WTC11 (cell line): ENCODE measurements at places on chromosomes 5 and 9. TPM values are rescaled to one million over a fixed set of nuclear protein-coding genes. Genes with fewer than 3 reads are reported as not detected.

GRCh38 chr9:134396825-134397224, 70.6 kb downstream of the RXRA start:
- no peak overlapping the region for H3K4me3 ChIP-seq
- H3K36me3 ChIP-seq: peaks cover 7% of the 10 kb centered on the region
- peak overlapping the region; percentile 74; the same call in 1 of the 2 replicates for H3K27ac ChIP-seq
- H3K4me1 ChIP-seq: peaks cover 3% of the 10 kb centered on the region

DNA sequence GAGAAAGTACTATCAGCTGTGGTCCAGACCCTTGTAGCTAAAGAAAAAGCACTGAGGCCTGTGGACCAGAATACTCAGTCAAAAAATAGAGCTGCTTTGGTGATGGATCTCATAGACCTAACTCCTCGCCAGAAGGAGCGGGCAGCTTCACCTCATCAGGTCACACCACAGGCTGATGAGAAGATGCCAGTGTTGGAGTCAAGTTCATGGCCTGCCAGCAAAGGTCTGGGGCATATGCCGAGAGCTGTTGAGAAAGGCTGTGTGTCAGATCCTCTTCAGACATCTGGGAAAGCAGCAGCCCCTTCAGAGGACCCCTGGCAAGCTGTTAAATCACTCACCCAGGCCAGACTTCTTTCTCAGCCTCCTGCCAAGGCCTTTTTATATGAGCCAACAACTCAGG, 8.9 kb downstream of the RAB24 start:
- no peaks in the 10 kb centered on the region for H3K27me3 ChIP-seq
- peaks cover 27% of the 10 kb centered on the region for H3K4me1 ChIP-seq
- no peak overlapping the region for H3K4me3 ChIP-seq
- DNase-seq: no peak
- H3K36me3 ChIP-seq: peaks cover 56% of the 10 kb centered on the region

- no peak overlapping the region for H3K27ac ChIP-seq
- no peaks in the 10 kb centered on the region for H3K36me3 ChIP-seq
- no peaks in the 10 kb centered on the region for H3K27me3 ChIP-seq
- DNase-seq: no peak
- H3K4me3 ChIP-seq: no peak overlapping the region
Measured at GRCh38 chr5:143695244-143695864, 116.6 kb upstream of the HMHB1 start.

PCDHA1 gene
- 2.2 to 2.7 TPM (median 2.4 TPM) in 3 replicates for total RNA-seq

DNA sequence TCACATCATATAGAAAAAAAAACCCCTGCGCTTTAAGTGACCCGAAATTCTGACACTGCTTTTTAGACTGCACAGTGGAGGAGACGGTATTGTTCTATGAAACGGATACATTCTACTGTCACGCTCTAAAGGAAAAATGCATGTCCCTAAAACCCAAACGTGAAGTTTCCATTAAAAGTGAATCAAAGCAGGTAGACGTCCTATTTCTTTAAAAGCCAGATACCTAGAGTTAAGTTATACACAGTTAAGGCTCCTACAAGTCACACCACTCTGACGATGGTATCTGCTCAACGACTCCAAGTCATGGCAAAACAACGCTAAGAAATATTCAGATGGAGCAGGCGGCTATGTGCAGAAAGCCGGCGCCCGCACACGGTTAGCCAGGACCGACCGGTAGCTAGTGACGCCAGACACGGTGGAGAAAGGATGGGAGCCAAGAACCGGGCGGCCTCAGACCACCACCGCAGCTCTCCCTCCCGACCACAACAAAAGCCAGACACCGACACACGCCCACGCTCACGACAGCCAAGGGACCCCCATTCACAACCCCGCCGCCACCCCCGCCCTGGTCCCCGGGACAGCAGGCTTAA, 734 bp downstream of the SKP1 start:
- peaks cover 15% of the 10 kb centered on the region for H3K4me1 ChIP-seq
- no peaks in the 10 kb centered on the region for H3K27me3 ChIP-seq
- peaks cover 26% of the 10 kb centered on the region for H3K36me3 ChIP-seq
- peak overlapping the region; percentile 94 for H3K27ac ChIP-seq
- peak overlapping the region; percentile 93 for H3K4me3 ChIP-seq

DNA sequence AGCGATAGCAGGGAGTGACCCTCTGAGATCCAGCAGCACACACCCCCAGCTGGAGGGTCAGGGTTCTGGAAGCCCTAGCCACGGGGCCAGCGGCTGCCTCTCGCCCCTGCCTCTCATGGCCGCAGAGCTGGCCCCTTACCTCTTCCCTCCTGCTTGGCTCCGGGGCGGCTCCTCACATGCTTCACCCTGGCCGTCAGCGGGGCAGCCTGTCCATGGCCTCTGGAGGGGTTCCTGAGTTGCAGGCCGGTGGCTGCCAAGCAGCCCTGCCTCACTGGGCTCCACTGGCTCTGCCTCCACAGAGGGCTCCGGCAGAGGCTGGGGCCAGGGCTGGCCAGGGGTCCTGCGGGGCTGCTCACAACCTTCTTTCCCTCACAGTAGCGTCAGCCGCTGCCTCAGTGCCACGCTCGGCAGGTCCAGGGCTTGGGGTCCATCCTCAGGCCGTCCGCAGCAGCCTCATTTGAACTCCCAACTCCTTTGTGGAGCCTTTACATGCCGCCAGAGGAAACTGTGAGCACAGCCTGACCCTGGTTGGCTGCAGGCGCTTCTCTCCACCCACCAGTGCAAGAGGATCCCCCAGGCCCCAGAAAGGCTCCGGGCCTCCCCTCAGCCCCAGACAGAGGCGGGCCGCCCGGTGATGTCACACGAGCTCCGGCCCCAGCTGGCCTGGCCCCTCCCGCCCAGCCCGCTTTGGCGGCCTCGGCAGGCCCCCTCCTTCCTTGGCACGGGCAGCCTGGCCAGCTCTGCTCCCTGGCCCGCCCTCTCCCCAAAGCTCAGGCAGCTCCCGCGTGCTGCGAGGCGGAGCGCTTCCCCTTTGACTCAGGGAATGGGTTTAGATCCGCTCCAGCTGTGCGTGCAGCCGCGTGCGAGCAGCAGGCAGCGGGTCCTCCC, at the start of gene ANGPTL2:
TSS of gene ANGPTL2 (minus strand) at position 460 of the 888 bp plus-strand sequence. CDS start 13,904 bp downstream, outside the sequence.
- H3K27ac ChIP-seq: peak within 1 kb of the TSS; percentile 54; the same call in 1 of the 2 replicates
- H3K27me3 ChIP-seq: no peaks in the 10 kb centered on the region; the same call in none of the 2 replicates
- DNase-seq: peak; percentile 91
- peak within 1 kb of the TSS; percentile 77 for H3K4me3 ChIP-seq
- H3K4me1 ChIP-seq: peaks cover 29% of the 10 kb centered on the region

DNA sequence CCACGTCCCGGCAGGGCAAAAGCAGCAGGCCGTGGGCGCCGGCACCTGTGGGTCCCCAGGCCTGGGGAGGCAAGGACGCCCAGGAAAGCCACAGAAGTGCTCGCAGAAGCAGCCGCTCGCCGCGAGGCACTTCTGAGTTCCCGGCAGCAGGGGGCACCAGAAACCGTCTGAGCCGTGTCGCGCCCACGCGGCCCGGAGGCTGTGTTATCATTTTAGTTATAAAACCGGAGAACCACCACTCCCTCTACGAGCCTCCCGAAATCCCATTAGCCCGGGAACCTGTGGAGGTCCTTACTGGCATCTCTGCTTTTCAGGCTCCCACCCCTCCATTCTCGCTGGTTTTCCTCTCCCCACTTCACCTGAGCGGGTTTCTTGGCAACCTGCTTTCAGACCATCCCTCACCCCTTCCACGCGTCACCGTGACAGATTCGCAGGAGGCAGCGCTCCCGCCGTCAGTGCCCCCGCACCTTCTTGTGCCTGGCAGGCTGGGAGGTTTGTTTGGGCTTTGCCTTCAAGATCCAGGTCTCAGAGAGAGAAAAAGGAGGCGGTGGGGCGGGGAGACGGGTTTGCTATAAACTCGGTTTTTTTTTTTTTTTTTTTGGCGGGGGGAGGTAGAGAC, 2.3 kb downstream of the GDNF start:
- no peak overlapping the region for H3K27ac ChIP-seq
- peak; percentile 74 for DNase-seq

- H3K4me1 ChIP-seq: peaks cover 6% of the 10 kb centered on the region
- H3K27me3 ChIP-seq: no peaks in the 10 kb centered on the region
- DNase-seq: peak; percentile 56
- no peaks in the 10 kb centered on the region for H3K36me3 ChIP-seq
Measured at GRCh38 chr9:26656003-26656870, 236.4 kb downstream of the CAAP1 start.

- no peak overlapping the region; the same call in 1 of the 2 replicates for H3K27ac ChIP-seq
- no peaks in the 10 kb centered on the region for H3K36me3 ChIP-seq
- no peak overlapping the region for H3K4me3 ChIP-seq
- H3K27me3 ChIP-seq: peaks cover 29% of the 10 kb centered on the region
- DNase-seq: no peak
- H3K4me1 ChIP-seq: peaks cover 38% of the 10 kb centered on the region
Measured at GRCh38 chr5:140152022-140152999, 22.7 kb upstream of the CYSTM1 start.

DNA sequence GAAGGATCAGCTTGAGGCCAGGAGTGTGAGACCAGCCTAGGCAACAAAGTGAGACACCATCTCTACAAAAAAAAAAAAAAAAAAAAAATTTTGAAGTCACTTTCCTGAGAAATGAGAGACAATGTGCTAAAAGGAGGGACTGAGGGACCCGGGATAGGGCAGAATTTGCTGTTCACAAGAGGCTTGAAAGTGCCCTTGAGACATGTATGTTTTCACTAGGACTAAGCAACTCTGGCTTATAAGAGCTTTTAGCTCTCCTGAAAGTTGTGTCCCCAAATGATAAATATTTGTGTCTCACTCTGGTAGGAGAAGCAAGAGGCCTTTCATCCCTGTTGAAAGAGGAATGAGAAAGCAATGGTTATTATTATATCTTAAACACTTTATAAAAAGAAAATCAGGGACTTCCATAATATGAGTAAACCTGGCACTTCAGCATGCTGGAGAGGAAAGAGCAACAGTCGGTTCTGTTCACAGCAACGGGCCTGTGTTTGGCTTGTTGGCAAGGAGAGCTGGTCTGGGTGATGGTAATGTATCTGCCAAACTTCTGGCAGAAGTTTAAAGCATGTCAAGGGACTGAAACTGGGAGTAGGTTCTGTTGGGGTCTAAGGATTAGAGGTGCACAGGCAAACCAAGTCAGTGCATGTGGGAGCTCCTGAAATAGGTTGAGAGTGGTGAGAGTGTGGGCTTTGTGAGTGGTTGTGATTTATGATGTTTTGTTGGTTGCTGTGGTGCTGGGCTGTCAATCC, 32.2 kb downstream of the ENTREP1 start:
- H3K4me1 ChIP-seq: no peaks in the 10 kb centered on the region
- H3K4me3 ChIP-seq: no peak overlapping the region
- no peak for DNase-seq
- H3K36me3 ChIP-seq: peaks cover 2% of the 10 kb centered on the region; the same call in 1 of the 2 replicates
- H3K27me3 ChIP-seq: no peaks in the 10 kb centered on the region

- no peak overlapping the region for H3K4me3 ChIP-seq
- H3K4me1 ChIP-seq: peaks cover 25% of the 10 kb centered on the region
- H3K27me3 ChIP-seq: peaks cover 47% of the 10 kb centered on the region
- no peak for DNase-seq
- H3K27ac ChIP-seq: no peak overlapping the region
Measured at GRCh38 chr5:150160448-150161081, 4.9 kb upstream of the PDGFRB start.

- no peak overlapping the region for H3K4me3 ChIP-seq
- DNase-seq: no peak
- no peak overlapping the region for H3K27ac ChIP-seq
- H3K27me3 ChIP-seq: no peaks in the 10 kb centered on the region
- H3K4me1 ChIP-seq: no peaks in the 10 kb centered on the region
- H3K36me3 ChIP-seq: peaks cover 49% of the 10 kb centered on the region
Measured at GRCh38 chr5:134576386-134577021, 51.0 kb downstream of the JADE2 start.

DNA sequence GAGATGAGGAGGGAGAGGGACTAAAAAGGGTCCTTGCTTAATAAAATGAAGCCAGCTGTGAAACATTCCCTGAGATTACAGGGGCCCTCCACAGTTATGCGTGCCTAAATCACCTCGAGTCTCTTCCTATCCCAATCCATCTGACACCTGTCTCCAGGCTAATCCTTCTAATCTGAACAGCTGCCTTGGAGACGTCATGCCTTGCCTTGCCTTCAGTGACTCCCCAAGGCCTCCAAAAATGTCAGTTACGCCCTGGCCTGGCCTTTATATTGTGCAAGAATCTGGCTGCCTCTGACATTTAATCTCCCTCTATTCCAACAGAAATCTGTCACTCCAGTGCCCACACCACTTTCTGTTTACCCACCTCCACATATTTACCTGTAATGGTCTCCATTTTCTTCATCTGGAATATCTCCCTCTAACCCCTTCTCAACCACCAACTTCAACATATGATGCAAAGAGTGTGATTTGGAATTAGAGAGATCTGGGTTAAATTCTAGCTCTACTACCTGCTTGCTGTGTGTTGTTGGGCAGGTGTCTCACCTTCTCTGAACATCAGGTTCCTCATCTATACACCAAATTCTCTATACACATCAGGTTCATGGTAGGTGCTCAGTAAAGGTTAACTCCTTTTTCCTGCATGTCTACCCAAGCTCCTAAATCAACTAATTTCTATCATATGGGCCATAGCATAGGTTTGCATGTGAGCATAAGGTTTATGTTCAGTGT, 57.9 kb downstream of the PTCD2 start:
- H3K36me3 ChIP-seq: no peaks in the 10 kb centered on the region
- no peak overlapping the region for H3K4me3 ChIP-seq
- no peak overlapping the region for H3K27ac ChIP-seq
- no peak for DNase-seq
- peaks cover 4% of the 10 kb centered on the region; the same call in 1 of the 2 replicates for H3K27me3 ChIP-seq

INSL6 gene
- total RNA-seq: not detected in 3 replicates

MAP3K1 gene
- total RNA-seq: 13.1 to 16.3 TPM (median 13.9 TPM) in 3 replicates

DNA sequence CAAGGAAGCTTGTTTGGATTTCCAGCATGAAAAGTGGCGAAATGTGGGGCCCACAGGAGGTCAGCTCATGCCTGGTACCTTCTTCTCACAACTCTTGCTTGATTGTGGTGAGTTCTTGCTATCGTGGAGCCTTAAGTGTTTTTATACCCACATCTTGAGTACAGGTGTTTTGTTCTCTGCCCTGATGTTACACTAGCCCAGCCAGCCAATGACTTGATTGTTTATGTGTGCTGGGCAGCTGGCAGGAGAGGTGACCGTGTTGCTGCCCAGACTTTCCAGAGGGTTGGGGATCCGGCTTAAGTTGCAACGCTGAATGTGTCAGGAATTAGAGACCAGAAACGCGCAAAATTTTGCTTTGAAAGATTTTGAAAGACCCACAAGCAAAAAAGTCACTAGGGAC, 24.0 kb upstream of the TPPP start:
- peaks cover 4% of the 10 kb centered on the region for H3K36me3 ChIP-seq
- H3K27ac ChIP-seq: no peak overlapping the region
- peaks cover 6% of the 10 kb centered on the region for H3K4me1 ChIP-seq
- peaks cover 56% of the 10 kb centered on the region for H3K27me3 ChIP-seq

DNA sequence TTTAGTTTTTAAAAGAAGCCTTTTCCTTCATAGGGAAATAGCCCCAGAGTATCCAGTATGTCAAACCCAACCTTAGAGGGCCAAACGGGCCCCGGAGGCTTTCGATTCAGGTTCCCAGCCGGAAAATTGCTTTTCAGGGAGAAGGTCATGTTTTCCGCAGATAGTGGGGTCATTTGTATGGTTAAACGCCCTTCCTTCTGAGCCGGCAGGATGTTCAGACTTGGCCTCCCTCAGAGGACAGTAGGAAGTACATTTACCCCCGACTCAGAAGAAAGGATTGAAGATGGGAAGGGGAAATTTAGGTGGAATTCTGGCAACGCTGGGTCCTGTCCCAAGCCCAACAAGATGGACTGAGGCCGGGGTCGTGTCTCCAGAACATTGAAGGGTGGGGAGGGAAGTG, 195.2 kb downstream of the AOPEP start:
- no peaks in the 10 kb centered on the region for H3K36me3 ChIP-seq
- no peak overlapping the region for H3K4me3 ChIP-seq
- DNase-seq: no peak
- peaks cover 45% of the 10 kb centered on the region for H3K4me1 ChIP-seq
- no peaks in the 10 kb centered on the region for H3K27me3 ChIP-seq
- H3K27ac ChIP-seq: peak overlapping the region; percentile 30; the same call in 1 of the 2 replicates

- no peaks in the 10 kb centered on the region for H3K27me3 ChIP-seq
- no peak overlapping the region for H3K4me3 ChIP-seq
- H3K4me1 ChIP-seq: peaks cover 43% of the 10 kb centered on the region
- H3K36me3 ChIP-seq: no peaks in the 10 kb centered on the region
Measured at GRCh38 chr9:2178034-2178734, 163.0 kb downstream of the SMARCA2 start.
